ENCODE measurements at places on chromosomes 12 and 14.

DNA sequence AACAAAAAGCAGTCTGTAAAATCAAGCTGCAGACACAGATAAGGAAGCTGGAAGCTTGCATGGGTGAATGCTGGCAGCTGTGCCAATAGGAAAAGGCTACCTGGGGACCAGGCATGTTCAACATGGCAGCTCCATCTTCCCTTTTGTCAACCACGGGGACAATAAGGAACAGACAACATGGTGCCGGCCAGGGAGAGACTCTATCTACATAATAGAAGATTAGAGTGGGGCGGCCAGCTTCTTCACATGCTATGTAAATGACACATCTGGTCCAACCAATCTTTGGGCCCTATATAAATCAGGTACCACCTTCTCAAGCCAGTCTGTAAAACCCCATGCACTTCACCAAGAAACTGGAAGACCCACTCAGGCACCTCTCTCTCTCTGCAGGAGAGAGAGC lies 157.6 kb downstream of the SUDS3 start:
- no peak for DNase-seq

DNA sequence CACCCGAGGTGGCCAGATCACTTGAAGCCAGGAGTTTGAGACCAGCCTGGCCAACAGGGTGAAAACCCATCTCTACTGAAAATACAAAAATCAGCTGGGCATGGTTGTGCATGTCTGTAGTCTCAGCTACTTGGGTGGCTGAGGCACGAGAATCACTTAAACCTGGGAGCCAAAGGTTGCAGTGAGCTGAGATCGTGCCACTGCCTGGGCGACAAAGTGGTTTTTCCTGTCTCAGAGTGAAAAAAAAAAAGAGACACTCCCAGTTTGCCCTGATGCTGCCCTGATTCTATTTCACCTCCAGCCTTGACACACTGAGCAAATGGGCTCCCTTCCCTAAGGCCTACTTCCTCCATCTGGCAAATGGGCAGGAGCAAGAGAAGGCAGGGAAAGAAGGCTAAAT lies 28.5 kb upstream of the PLEK2 start:
- no peak for DNase-seq

DNA sequence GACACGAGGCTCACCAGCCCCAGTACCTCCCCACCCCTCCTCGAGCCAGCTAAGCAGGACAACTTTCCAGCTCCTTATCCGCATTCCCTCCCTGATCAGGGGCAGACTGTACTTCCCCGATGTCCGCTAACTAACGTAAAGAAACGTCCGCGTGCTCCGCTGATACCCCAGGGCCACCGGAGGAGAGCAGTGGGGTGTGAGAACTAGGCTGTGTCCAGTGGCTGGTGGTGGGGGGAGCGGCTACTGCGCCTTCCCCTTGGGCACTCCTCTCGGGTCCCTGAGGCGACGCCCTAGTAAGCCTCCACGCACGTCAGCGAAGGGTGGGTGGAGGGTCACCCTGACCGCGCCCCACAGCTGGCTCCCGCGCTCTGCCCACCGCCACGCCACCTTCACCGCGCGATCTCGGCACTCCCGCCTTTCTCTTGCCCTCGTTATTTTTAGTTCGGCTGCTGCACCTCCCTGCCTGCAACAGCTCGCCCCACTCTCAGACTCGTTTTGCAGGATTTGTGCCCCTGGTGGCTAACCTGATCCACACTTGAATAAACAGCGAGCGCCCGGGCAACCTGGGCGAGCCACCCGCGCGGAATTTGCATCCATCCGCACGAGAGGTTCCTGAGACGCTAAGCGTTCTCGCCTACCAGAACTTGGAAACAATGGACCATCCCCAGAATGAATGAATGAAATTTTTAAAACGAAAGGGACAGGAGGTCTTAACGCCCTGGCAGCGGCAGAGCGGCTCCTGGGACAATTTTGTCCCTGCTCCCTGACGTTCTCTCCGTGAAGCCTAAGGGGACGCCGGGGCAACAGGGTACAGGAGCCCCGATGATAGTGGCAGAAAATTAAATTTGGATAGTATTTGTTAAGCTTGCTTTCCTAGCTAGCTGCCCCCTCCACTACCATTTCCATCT lies 6.9 kb upstream of the BMP4 start:
- DNase-seq = no peak

DNA sequence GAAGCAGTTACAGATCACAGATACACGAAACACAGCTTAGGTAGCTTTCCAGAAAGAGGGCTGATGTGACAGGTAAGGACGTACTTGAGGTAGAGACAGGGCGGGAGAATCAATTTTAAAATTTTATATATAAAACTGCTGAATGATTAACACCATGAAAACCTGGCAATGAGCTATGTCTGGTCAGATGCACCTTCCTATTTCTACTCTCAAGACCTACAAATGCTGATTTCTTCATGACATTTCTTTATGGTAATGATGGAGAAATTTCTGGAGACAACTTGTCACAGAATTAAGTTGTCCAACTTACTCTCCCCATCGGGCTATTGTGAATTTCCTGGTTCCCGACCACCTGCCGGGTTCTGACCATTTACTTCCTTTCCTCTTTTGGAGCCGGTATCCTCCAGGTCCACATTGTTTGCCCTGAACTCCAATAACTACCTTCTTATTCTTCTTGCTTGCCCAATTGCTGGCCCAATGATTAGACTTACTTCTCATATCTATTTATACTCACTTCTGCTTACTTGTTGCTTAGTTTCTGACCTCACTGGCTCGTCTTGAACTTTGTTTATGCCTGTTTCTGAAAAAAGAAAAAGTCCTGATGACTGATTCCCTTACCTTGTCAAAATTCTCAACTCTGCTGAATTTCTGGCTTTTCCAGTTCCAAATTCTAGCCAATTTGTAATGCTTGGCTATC lies 12.8 kb upstream of the ATP2B1 start:
- DNase-seq = no peak

- DNase-seq = no peak
These were observed 1.7 kb downstream of the SMOC1 start for GRCh38 chr14:69880893-69881292.

GRCh38 chr12:14613718-14614117 lies 46.0 kb upstream of the PLBD1 start:
- DNase-seq = no peak

DNA sequence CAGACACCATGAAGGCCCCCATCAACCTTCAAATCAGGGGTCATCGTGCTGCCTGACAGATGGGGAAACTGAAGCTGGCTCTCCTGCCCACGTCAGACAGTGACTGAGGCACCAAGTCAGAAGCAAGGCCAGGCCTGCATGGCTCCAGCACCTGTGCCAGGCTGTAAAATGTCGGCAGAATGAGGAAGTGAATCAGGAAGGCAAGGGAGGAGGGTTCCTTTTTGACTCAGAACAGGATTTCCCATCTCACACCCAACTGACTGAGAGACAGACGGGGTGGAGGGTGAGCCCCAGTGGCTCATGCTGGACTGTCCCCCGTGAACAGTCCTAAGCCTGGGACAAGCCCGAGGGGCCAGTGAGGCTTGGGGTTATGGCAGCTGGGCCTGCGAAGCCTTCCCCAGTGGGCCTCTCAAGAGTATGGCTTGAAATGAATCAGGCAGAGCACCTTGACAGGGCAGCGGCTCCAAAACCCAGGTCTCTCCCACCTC lies 20.9 kb downstream of the SYNE3 start:
- no peak for DNase-seq

DNA sequence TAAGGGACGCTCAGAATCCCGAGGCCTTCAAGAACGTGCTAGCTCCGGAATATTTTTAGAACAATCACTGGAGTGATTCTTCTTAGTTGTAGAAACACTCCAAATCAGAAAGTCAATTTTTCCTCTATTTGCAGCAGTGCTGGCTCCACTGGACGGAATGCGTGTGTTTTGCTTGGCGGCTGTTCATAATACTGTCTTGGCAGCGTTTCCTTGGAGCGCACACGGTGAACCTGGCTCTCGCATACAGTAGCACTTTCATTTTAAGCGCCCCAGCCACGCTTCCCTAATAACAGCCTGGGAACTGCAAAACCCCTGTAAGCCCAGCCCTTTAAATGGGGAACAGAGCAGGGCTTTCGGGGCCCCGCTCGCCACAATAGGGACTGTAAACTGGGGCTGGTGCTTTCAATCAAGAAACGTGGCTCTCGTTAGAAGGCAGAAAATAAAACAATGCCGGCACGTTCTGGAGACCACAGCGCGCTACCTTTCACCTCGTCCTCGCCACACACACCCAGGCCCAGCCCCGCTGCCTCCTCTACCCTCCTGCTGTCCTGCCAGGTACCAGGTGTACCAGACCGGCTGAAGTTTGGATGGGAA lies 79.9 kb downstream of the BCL11B start:
- peak; percentile 67 for DNase-seq

GRCh38 chr14:106037380-106037779 lies 511.0 kb downstream of the TMEM121 start:
- no peak for DNase-seq

GRCh38 chr14:52153939-52154338 lies 85.1 kb upstream of the NID2 start:
- no peak for DNase-seq

DNA sequence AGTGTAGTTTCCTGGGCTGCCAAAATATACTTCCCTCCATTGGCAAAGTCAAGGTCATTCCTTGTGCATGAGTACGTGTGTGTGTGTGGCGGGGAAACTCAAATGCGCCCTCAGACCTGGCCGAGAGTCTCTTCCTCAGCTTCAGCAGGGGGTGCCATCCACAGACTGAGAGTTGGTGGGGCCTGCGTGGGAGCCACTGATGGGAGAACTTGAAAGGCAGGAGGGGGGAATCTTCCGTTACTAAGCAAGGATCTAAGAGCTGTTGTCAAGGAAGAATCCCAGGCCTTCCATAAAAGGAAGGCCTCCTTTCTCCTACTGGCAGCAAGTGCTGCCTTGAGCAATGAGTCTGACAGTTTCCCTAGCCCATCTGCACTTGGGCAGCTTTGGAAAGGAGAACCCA lies 274.9 kb downstream of the EMP1 start:
- no peak for DNase-seq

GRCh38 chr12:96720363-96720705 lies 186.7 kb upstream of the NEDD1 start:
- no peak for DNase-seq

DNA sequence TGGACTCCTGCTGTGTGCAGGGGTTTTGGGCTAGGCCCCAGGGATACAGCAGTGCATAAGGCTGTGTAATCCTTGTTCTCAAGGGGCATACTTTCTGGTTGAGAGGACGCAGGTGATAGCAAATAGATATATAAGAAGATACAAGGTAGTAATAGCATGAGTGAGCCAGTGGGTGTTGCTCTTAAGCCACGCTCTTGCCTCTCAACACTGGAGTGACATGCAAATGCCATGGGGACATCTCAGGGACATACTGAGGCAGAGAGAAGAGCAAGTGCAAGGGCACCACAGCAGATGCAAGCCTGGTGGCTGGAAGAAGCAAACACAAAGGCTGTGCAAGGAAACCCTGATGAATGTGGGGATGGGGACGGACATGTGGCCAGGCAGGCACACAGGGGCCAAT lies 223.3 kb downstream of the CHST11 start:
- DNase-seq = no peak

DNA sequence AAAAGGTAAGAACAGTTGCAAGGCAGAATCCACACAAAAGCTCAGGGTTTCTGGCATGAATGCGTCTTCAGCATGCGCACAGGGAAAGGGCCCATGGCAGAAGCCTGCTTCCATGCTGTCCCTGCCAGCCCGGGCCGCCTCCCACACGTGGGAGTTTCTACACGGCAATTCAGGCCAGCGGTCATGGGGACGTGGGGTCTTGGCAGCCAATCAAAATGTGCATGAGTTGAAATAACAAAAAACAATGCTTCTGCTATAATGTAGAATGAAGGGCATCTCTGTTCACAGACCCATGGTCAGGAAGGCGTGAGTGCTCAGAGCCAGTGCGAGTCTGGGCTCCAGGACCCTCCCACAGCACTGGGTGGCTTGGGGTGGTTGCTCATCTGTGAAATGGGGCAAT lies 28.6 kb downstream of the AMN start:
- DNase-seq = no peak
